Neural progenitor cell (in vitro differentiated cells): ENCODE measurements at places on chromosomes 13 and 19.

DNA sequence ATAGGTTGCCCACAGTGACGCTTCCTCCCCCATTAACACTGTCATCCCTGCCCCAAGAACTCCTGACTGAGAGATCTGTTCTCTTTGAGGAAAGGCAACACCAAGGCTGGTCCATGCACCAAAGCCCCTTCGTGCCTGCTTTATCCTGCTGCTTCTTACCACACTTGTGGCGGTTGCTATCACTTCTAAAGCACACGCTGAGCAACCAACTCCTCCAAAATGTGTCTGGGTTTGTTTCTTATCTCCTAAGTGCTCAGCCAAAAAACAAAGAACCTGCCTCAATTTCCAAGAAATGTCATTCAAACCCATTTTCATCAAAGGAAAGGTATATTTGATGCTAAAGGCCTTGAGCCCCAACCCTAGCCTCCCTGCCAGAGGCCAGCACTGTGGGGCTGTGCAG is 14.6 kb downstream of the ATP7B start:
- DNase-seq = no peak

DNA sequence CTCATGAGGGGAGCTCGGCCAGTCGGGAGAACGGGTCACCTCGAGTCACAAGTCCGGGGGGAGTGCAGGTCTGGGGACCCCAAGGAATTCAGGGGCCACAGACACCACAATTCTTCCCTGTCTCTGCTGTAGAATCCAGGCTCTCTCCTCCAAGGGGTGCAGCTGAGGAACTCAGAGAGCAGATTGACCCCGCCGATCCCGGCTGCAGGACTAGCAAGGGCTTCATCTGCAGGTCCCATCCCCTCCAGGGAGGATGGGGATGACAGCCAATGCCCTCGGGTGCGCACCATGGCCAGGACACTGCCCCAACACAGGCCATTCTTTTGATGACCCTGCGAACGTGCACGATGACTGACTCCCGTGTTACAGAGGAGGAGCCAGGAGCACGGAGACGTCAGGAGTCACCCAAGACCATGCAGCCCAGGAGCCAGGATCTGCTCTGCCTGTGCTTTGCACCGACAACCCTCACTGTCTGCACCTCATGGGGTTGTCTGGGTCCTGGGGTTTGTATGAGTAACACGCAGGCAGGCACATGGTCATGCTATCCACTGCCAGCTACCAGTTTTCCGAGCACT is 48.5 kb upstream of the TUBGCP3 start:
- DNase-seq = no peak

- no peak for DNase-seq
Observed at GRCh38 chr13:111202156-111202621, 87.1 kb downstream of the ARHGEF7 start.

- DNase-seq = no peak
Observed at GRCh38 chr13:46555722-46556417, 2.9 kb downstream of the LRCH1 start.

DNA sequence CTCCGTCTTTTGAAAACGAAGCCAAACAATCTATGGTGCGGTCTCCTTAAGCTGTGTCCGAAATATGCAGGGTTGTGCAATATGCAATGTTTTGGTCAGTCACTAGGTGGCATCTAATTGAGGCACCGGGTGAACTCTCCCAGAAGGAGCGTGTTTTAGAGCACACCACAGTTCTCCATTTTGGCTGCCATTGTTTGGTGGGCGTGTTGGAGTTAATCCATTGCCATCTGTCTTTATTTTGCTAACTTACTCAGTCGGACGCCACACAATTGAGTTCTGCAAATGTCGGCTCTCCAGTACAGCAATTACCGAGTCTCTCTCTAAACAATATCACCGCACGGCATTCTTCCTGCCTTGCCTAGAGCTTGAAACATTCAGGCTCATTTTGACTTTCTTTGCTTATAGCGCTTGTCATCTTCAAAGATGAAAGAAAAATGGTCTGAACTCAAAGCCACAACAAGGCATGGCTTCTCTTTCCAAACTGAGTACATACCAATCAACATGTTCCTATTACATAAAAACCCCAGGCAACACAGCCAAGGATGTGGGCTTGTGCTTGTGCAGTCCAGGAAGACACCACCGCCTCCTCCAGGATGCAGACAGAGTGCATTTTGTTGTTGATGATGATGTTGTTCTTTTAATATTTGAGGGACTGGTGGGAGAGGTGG is 182.0 kb upstream of the SERP2 start:
- peak; percentile 83 for DNase-seq

- peak; percentile 83 for DNase-seq
Observed at GRCh38 chr19:39765091-39766076, 13.3 kb upstream of the LEUTX start.

DNA sequence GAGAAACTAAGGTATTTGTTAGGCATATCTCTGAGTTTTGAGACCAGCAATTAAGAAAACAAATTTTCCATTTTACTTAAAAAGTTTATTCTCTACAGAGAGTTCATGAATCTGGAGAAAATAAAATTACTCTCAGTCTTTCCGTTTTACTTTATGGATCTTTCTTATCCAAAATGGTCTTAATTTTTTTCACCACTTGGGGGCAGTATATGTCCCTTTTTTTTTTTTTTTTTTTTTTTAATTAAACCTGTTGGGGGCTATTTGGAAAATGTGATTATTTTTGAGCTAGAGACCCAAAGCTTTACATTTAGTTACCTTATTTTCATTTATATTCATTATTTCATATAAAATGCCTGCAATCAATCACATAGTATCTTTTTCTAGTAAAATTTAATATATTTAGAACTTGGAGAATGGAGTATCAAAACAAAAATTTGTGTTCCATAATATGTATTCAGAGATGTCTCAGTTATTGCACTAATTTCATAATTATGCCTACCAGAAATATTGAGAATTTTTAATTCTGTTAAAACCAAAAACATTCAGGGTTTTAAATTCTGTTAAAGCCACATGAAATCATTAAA is 27.1 kb downstream of the PIBF1 start:
- DNase-seq = peak; percentile 9

GRCh38 chr13:27036236-27036981 is 135.2 kb downstream of the USP12 start:
- DNase-seq = no peak

DNA sequence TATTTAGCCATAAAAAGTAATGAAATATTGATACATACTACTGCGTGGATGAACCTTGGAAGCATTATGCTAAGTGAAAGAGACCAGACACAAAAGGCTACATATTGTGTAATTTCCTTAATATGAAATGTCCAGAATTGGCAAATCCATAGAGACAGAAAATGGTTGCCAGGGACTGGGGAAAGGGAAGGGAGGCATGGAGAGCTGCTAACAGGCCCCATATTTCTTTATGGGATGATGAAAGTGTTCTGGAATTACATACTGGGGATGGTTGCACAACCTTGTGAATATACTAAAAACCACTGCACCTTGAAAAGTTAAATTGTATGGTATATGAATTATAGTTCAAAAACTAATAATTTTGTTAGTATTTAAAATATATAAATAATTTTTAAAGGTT is 3.6 kb downstream of the IFT88 start:
- no peak for DNase-seq

DNA sequence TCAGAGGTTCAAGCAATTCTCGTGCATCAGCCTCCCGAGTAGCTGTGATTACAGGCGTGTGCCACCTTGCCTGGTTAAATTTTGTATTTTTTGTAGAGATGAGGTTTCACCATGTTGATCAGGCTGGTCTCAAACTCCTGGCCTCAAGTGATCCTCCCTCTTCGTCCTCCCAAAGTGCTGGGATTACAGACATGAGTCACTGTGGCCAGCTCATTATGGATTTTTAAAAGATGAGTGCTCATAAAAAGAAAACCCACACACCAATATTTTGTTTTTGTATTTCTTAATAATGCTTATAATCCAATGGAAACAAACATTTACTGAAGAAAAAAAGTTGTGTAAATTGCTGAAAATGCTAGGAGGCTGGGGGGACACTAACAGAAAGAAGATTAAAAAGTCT is 5.0 kb upstream of the MICU2 start:
- DNase-seq = no peak

- no peak for DNase-seq
Observed at GRCh38 chr13:58950911-58951310, 1212.8 kb downstream of the DIAPH3 start.

- DNase-seq = no peak
Observed at GRCh38 chr19:14325863-14326262, 55.4 kb upstream of the ADGRE5 start.

GRCh38 chr13:94233401-94233800 is 246.1 kb downstream of the DCT start:
- no peak for DNase-seq

DNA sequence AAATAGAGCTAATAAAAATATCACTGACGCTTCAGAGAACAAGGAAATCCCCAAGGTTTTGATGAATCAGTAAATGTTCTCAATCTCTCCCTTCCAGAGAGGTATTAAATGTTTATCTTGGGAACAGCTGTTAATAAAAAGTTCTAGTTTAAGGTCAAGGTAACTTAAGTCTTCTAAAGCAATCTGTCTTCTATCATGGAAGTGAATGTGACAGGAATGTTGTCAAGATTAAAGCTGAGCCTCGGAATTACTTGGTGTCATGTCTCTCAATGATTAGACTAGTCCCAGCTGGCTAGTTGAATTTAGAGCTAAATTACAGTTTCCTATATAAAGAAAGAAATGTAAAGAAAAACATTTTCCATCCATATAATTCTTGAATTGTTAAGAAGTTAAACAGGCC is 23.4 kb downstream of the ESD start:
- DNase-seq = no peak

GRCh38 chr19:35114353-35115176 is 1.1 kb upstream of the FXYD3 start:
- peak; percentile 85 for DNase-seq

DNA sequence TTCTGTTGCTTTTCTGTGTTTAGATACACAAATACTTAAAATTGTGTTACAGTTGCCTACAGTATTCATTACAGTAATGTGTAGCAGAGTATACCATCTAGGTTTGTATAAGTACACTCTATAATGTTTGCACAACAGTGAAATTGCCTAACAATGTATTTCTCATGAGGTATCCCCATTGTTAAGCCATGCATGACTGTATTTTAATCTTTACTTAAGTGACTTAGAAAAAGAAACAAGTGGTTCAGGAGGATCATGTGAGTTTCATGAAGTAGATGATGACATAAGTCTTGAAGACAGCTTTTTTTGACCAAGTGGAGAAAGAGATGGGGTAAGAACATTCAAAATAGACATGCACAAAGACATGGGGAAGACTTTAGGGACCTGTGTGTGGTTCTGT is 8.4 kb upstream of the KCTD4 start:
- no peak for DNase-seq

DNA sequence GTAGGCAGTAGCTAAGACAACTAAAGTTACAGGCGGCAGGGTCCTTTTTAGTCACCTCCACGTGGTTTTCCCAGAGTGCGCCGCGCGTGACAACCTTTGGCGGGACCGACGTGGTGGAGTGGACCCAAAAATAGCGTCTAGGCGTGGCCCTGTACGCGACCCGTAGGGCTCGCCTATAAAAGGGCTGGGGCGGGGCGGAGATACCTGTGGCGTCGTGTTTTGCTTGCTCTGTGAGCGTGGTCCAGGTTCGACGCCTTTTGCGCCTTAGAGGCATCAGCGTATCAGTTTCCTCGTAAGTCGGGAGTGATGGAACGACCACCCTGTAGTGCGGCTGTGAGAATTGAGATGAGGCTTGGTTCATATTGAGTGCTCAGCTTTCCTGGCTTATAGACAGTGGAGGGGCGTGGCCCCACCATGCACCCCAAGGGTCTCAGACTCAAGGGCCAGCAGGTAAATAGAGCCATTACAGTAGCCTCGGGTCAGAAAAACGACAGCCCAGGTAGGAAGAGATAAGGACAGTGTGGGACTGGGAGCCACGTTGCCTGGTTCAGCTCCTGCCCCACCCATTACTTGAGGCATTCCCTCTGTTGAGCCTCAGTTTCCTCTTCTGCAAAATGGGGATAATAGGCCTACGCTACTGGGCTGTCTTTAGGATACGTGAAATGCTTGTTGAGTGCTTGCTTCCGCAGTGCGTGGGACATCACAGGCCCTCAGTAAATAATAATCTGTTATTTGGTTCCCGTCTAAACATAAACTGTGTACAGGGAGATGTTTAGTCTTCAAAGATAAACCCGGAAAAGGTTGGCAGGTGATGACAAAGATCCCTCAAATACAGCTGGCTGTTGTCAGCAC is 693 bp upstream of the TMED1 start:
- DNase-seq = no peak

- no peak for DNase-seq
Observed at GRCh38 chr13:48042894-48043293, 5.4 kb downstream of the NUDT15 start.

- no peak for DNase-seq
Observed at GRCh38 chr13:37070956-37071355, 11.5 kb upstream of the SUPT20H start.

DNA sequence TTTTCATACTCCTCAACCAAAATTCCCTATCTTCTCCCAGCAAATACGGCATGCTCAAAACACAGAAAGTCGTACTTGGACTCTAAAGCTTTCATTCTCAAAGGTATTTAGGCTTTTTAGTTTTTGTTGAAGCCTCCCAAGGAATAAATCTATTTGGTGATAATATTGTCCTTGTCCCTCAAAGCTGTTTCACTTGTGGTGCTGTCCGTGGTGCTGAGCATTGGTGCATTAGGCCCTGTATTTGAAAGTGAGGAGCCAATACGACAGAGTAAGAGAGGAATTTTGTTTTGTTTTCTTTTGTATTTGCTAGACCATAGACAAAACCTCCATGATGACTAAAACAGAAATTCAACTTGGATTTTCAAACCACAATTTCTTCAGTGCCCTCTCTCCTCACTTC is 3.2 kb upstream of the LGALS13 start:
- DNase-seq = peak; percentile 77

GRCh38 chr13:41085961-41086585 is 24.8 kb downstream of the WBP4 start:
- peak; percentile 39 for DNase-seq

DNA sequence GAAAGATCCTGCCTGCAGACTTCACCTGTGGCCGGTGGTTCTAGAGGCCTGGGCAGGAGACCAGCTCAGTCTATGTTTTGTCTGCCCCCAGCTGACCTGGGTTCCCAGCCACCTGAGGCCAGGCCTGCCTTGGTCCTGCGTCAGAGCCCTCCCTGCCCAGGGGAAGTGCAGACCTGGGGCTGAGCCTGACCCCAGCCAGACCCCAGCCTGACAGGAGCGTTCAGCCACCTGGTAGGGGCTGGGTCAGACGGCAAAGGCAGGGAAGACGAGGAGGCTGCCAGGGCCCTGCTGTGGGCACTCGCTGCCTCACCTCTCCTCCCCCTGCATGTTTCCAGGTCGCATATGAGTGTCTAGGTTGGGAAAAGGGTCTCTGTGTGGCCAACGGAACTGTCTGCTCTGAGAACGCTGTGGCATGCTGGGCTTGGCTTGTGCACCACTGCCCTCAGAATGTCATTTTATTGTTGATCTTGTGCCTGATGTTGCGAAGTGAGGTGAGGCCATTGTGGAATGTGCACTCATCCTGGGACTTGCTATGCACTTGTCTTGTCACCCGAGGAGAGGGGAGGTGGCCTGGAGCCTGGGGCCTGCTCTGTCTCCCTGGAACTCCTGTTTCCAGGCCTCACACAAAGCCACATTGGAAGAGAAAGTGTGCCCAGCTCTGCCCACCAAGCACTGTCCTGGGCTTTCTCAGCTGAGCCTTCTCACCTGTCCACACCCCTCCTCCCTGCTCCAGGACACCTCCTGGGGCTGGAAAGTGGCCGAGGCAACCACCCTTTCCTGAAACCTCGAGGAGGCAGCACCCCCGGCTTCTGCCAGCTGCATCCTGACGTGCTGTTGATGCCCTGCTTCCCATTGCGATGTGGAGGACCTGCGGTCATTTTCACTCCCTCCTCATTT is 15.2 kb upstream of the MCF2L start:
- DNase-seq = no peak
